Bone marrow (tissue), 2 donors: ENCODE measurements at places on chromosomes 7 and 10.

GRCh38 chr7:108249453-108249852, 119.3 kb upstream of the LAMB4 start:
- DNase-seq: no peak

- peak; percentile 96 for DNase-seq
Measured at GRCh38 chr7:142240546-142240945, 17.3 kb downstream of the PRSS58 start.

GRCh38 chr10:129718548-129719414, 245.3 kb downstream of the EBF3 start:
- DNase-seq: no peak

DNA sequence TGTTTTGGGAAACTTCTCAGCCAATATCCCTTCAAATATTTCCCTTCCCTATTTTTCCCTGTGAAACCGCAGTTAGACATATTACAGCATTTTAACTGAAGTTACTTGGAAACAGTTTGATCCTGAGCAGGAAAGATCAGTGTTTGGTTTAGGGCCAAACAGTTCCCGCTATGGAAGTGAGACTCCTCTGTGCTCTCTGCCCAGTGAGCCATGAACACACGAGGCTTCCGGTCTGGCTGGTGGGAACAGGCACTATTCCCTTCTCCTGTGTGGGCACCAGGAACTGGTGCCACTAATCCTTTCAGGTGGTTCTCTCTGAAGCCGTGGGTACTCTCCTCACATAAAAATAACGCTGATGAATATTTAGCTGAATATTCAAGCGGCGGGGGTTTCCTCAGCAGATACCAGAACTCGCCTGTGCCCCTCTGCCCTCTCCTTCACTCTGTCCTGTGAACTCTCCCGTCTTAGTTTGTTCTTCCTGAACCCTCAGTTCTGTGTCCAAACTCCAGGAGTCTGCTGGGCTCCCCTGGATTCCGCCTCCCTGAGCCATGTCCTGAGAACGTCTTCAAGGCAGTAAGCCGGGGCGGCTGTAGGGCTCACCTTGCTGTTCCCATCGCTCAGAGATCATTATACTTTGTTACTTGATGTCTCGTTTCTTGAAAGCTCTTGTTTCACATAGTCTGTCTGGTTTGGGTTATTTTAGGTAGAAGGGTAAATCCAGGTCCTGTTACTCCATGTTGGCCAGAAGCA, 25.7 kb downstream of the FOXL3 start:
- no peak for DNase-seq

- DNase-seq: no peak
Measured at GRCh38 chr10:71232089-71232998, 20.0 kb downstream of the UNC5B start.

GRCh38 chr7:75878312-75878768, 494 bp upstream of the RHBDD2 start:
- peak; percentile 66 for DNase-seq

GRCh38 chr7:135791543-135792362, 43.1 kb upstream of the FAM180A start:
- DNase-seq: no peak

- DNase-seq: no peak
Measured at GRCh38 chr10:9222917-9223316, 1168.4 kb downstream of the GATA3 start.

GRCh38 chr7:26480156-26480555, 188.5 kb downstream of the SNX10 start:
- DNase-seq: no peak

DNA sequence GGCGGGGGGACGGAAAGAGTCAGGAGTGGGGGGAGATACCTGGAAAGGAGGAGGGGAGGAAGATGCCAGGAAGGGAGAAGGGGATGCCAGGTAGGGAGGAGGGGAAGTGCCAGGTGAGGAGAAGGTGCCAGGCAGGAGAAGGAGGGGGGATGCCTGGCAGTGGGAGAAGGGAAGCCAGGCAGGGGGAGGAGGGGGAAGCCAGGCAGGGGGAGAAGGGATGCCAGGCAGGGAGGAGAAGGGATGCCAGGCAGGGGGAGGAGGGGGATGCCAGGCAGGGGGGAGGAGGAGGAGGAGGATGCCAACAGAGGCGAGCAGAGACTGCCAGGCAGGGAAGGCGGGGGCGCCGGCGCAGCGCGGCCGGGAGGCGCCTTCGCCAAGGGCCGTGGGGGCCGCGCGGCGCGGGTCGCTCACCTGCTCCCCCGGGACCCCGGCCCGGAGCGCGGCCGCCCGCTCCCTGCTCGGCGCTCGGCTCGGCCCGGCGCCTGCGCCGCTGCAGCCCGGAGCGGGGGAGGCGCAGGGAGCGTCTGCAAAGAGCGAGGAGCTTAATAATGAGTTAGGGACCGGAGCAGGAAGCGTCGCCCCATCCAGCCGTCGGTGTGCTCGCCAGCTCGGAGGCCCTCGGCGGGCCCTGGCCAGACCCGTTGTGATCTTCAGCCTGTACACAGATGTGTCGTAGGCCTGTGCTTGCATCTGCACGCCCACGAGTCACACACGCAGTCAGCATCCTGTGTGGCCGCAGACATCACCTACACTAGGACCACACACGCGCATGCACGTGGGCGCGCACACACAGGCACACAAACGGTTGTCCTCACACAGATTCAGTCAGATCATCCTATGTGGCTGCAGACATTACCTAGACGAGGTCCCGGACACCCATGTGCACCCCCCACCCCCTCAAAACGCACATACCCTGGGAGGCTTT, 28.4 kb upstream of the SMARCD3 start:
- DNase-seq: no peak

- no peak for DNase-seq
Measured at GRCh38 chr10:88253622-88254021, 329.5 kb downstream of the RNLS start.

- no peak for DNase-seq
Measured at GRCh38 chr7:107326061-107326460, 143.8 kb upstream of the GPR22 start.

- no peak for DNase-seq
Measured at GRCh38 chr10:119368581-119368980, 161.2 kb downstream of the GRK5 start.

DNA sequence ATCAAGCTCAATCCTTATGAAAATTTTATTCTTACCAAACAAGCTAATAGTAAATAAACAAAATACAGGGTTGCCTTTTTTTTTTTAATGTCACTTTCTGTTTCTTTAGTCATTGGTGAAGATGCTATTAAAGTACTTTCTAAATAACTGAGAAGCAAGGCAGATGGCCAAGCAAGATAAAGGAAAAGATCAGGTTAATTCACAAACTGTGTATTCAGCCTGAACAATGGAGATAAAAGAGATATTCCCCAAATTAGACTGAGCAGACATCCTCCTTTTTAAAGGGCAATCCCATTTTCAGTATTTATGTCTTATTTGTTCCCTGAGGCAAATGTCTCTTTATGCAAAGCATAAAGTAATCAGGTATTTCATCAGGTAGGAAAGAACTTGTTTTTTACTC, 23.1 kb upstream of the XRCC2 start:
- DNase-seq: no peak

GRCh38 chr7:96985992-96986391, 19.4 kb upstream of the DLX6 start:
- no peak for DNase-seq

DNA sequence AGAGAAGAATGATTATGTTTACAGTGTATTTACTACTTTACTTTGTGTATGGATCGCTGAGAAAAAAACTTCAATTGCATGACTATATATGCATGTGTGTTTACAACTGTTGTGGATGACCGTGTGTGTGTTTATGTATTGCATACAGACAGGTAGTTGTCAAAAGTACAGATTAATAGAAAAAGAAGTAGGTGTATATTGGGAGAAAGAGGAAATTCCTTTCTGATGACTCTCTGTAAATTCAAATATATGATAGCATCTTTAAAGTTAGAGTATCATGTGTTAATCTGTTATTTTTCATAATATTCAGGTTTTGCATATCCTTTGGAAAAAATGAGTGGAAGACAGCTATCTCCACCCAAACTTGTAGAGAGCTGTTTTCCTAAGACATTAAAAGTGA, 160.4 kb upstream of the AGR3 start:
- DNase-seq: no peak

- no peak for DNase-seq
Measured at GRCh38 chr7:101782476-101782875, 35.0 kb upstream of the CUX1 start.

- DNase-seq: no peak
Measured at GRCh38 chr7:26627891-26628341, 236.5 kb downstream of the SKAP2 start.

GRCh38 chr7:46201961-46202360, 280.9 kb upstream of the IGFBP3 start:
- DNase-seq: no peak

DNA sequence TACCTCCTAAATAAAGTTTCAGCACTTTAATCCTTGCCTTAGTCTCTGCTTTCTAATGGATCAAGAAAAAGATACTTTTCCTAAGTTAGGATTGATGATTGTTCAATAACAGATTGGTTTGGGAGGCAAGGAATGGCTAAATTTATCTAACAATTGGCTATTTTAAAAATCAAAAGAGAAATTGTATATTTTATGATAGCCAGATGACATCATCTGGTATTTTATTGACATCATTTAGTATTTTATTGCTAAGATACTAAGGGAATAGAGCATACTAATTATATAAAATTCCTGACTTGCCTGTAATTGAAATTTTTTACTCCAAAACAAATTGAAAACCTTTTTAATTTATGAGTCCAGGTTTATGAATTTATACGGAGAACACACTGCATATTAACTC, 19.3 kb upstream of the FAM13C start:
- no peak for DNase-seq

DNA sequence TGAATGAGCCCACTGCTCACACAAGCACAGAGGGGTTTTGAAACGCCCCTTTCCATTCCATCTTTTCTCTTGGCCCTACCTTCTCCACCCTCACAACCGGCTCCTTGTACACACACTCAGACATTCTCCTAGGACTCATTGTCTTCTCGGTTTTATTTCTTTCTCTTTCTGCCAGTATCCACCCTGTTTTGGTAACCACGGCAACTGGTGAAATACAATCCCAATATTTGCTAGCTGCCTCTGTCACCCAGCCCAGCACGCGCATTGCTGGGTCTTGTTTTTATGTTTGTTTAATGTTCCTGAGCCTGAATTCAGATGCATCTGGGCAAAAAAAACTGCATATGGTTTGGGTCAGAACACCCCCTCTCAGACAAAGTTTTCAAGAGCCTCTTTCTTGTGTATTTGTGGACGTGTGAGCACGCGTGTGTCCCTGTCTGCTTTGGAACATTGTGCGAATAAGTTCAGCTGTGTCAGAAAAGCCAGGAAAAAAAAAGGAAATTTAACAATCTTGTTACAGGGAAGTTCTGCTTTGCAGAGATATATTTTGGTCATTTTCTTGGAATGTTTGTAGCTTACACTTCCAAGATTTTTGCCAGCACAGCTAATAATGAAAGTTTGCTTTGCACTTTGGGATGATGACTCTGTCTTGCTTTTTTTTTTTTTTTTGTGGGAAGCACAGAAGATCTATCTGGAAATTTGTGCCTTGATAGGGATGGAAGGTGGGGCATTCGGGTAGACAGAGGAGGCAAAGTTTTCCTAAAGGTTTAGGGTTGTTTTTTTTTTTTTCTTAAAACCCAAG, 225.9 kb downstream of the TRIL start:
- no peak for DNase-seq

DNA sequence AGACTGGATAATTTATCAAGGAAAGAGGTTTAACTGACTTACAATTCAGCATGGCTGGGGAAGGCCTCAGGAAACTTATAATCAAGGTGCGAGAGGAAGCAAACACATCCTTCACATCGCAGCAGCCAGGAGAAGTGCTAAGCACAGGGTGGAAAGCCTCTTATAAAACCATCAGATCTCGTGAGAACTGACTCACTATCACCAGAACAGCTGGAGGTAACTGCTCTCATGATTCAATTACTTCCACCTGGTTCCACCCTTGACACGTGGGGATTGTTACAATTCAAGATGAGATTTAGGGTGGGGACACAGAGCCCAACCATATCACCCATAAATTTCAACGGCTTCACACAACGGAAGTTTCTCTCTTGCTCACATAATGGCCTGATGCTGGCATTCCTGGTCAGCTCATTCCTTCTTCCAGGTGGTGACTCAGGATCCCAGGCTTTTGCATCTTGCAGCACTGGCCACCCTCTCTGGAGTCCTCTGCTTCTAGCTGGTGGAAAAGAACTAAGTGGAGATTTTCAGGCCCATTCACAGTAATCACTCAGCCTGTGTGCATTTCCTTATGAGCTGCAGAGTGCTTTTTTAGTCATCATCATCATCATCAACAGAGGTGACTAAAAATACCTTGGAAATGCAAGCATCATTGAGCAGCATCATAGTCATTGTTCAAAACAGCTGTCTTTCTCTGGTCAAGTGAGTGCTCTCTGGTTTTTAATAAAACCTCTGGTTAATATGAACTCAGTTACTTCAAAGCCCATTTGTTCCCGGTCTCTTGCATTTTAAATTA, 308.1 kb downstream of the SFMBT2 start:
- DNase-seq: no peak

- DNase-seq: no peak
Measured at GRCh38 chr7:109996927-109997326, 1094.0 kb upstream of the LRRN3 start.

DNA sequence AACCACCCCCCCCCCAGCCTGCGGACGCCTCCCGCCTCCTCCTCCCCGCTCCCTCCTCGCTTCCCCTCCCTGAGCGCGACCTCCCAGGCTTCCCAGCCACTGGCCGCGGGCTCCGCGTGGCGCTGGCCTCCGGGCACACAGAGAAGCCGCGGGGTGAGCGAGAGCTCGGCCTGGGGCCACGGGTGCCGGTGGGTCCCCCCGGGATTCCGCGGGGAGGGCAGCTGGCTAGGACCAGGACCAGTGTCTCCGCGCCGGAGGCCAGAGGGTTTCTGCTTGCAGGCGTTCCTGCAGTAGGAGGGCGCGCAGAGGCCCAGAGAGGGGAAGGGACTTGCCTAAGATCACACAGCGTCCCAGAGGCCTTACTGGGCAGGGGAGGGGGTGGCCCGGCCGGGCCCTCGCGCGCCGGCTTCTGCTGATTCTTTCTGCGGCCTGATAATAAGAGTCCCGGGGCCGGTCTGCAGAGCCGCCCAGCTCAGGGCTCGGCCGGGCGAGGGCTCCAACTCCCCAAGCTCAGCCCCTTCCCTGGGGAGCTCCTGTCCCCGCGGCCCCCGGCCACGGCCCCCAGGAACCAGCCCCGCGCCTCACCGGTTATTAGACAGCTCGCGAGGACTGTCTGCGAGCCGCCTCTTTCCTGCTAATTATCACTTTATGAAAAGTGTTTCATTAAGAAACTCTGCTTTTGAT, 10.1 kb downstream of the UNCX start:
- DNase-seq: no peak

GRCh38 chr10:81280497-81281479, 594.2 kb upstream of the NRG3 start:
- no peak for DNase-seq

GRCh38 chr10:121598263-121599249, at the start of gene FGFR2:
TSS of gene FGFR2 (minus strand) at chr10:121598444. CDS start at chr10:121593817, 4,627 bp downstream.
- DNase-seq: no peak

- no peak for DNase-seq
Measured at GRCh38 chr10:12018438-12019282, 23.9 kb downstream of the UPF2 start.

DNA sequence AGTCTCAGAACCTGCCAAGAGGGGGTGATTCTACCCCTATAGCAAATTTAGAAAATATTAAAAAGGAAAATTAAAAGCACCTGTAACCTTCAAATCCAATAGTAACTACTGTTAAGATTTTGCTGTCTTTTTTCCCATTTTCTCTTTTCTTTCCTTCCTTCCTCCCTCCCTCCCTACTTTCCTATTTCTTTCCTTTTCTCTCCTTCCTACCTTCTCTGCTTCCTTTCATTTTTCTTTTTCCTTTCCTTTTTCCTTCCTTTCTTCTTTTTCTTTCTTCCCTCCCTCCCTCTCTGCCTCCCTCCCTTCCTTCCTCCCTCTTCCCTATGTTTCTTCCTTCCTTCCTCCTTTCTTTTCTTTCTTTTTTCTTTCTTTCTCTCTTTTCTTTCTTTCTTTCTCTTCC, 120.2 kb upstream of the KCTD7 start:
- no peak for DNase-seq
